HCT116 (cell line): ENCODE measurements at places on chromosomes 1 and 21.
A peak's percentile ranks its signal among the peaks of the same experiment; 100 is the strongest.

GRCh38 chr21:35441868-35442582 lies 392.9 kb upstream of the RUNX1 start:
- no peak for DNase-seq

DNA sequence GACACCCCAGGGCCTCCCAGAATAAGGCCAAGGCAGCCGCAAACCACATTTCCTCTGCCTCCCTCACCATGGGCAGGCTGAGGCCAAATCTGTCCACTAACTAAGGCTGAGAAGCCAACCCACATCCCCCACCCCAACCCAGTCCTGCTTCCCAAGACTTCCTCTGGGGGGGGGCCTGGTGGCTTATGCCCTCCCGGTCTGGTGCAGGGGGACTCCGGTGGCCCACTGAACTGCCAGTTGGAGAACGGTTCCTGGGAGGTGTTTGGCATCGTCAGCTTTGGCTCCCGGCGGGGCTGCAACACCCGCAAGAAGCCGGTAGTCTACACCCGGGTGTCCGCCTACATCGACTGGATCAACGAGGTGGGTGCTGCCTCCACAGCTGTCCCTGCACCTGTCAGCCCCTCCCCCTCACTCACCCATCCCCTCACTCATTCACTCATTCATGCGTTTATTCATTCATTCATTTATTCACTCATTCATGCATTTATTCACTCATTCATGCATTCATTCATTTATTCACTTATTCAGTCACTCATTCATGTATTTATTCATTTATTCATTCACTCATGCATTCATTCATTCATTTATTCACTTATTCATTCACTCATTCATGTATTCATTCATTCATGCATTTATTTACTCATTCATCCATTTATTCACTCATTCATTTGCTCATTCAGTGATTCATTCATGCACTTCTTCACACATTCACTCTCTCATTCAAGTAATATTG lies 7.3 kb downstream of the CTRC start:
- no peak for DNase-seq

GRCh38 chr1:16248603-16249516 lies 11.9 kb upstream of the CPLANE2 start:
- peak; percentile 13 for DNase-seq

GRCh38 chr1:119674835-119675289 lies 26.8 kb upstream of the ZNF697 start:
- DNase-seq: peak; percentile 68

GRCh38 chr21:18716578-18717138 lies 313.1 kb upstream of the TMPRSS15 start:
- no peak for DNase-seq
